Kidney (tissue), 22 donors: ENCODE measurements at places on chromosomes 1 and 21. TPM values are rescaled to one million over a fixed set of nuclear protein-coding genes. Genes with fewer than 3 reads are reported as not detected.

DNA sequence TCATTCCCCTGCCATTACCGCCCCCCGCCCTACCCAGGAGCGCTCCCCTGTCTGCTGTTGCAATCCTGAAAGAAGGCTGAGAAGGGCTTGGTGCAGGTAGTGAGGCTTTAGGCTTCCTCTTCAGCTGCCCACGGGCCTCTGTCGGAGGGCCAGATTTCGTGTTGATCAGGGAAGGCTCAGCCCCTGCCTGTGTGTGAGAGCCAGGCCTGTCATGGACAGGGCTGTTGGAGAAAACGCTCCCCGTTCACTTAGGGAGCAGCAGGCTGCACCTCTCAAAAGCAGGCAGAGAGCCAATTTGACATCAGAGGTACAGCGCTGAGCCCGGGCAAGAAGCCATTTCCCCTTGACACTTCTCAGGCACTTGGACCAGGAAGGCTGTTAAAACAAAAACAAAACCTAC, 19.0 kb downstream of the TEX35 start:
- DNase-seq: no peak

DNA sequence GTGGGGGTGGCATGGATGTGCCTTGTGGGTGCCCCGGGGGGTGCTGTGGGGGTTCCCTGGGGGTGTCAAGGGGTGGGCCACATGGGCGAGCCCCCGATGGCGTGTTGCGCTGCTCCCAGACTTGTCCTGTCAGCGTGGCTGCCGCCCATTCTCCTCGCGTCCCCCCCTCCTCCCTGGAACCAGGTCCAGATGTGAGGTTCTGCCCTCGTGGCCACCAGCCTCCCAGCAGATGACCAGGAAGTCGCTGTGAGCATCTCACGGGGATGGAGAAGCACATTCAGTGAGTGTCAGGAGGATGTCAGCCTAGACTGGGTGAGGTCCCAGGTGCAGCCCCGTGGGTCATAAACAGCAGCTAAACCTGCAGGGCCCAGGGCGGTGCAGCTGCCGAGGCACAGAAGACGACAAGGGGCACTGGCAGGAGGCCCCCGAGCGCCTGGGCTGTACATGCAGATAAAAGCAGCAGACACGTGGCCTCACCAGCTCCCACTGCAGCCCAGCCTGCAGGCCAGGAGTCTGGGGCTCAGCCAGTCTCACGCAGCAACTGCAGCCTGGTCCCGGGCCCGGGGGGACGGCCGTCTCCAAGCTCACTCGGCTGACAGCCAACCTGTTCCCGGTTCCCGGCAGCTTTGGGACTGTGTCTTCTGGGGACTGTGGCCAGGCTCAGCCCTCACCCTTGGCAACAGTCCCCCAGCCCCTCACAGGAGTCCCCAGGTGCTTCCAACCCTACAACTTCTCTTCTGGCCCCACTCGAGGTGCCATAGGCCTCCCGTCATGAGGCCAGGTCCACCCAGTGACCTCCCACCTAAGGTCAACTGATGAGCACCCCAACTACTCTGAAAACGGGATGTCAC, 17.5 kb upstream of the COL6A2 start:
- DNase-seq: no peak

- no peak for DNase-seq
These were observed 31.1 kb downstream of the PROK1 start for GRCh38 chr1:110481968-110482623.

Gene RSPH1
- 12.0 TPM for total RNA-seq

Gene KRTAP12-2
- not detected for total RNA-seq

Gene H3-3A
- 524 TPM for total RNA-seq

- no peak for DNase-seq
These were observed 41.0 kb upstream of the USP25 start for GRCh38 chr21:15688809-15689208.

GRCh38 chr1:61097317-61097716, 15.0 kb downstream of the NFIA start:
- DNase-seq: no peak

- DNase-seq: no peak
These were observed 22.8 kb downstream of the WDR26 start for GRCh38 chr1:224411766-224412165.

Gene NMNAT2
- 2.0 TPM for total RNA-seq

DNA sequence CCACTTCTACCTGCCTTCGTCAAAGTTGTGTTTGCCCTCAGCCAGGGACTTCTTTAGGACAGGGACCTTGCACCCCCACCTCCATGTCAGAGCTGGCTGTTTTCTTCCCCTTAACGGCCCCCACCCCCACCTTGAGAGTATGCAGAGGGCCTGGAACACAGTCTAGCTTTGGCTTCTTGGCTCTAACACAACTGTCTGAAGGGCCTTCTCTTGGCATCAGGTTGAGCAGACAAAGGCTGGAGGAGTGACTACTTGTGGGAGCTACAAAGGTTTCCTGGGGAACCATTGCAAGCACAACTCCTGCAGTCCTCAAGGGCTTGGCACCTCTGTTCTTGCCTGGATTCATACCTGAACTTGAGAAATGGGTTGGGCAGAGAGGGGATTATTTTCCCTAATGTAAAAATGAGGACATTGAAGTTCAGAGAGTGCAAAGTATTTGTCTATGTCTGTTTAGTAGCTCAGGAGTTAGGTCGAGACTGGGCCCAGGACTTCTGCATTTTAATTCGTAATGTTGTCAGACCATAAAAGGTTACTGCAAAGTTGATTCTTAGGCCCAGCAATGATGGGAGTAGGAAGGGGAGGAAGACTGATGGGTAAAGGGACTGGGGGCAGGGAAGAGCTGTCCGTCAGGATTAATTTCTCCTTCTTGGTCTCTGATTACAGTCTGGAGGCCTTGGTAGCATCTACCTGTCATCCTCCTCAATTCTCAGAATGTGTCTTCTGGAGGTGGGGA, 2.6 kb downstream of the CYP4B1 start:
- no peak for DNase-seq

DNA sequence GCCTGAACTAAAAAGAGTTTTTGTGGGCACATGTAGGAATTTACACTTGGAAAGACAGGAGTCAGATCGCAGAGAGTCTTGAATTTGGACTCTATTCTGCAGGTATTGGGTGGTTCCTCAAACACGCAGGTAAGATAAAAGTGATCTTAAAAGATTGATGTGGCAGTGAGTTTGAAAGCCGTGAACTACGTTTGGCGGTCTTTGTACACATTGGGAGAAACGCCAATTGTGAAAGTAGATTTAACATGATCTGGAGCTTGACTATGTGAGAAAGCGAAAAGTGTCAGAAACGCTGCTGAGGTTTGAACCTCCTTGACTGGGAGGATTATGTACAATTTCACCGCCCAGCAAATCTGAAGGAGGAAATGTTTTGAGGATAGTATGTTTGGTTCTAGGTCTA, 1.5 kb upstream of the PPP2R5A start:
- no peak for DNase-seq

GRCh38 chr21:44318489-44319285, 18.8 kb downstream of the PFKL start:
- no peak for DNase-seq

Gene CHRM3
- total RNA-seq: 2.9 TPM
